ENCODE measurements at places on chromosomes 13 and 19.

GRCh38 chr13:30072818-30073186, 222.4 kb upstream of the UBL3 start:
- DNase-seq = no peak

GRCh38 chr19:47096721-47097120, 16.9 kb downstream of the ZC3H4 start:
- no peak for DNase-seq

DNA sequence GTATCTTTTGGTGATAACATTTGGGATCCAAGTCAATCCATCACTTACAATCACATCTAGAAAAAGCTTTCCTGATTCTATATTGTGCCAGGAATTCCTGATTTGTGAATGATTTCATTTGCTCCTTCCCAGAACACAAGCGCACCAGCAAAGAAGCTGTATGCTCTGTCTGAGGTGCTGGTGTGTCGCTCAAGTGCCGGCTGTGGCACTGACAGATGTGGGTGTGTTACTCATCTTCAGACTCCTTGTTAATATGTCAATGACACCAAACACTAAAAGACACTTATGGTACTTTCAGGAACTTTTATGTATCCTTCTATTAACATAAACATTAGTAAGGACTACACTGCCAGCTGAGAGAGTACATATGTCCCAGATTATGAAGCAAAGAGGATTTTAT, 429.1 kb downstream of the ITGBL1 start:
- no peak for DNase-seq

- DNase-seq = no peak
Observed at GRCh38 chr13:22039961-22040360, 369.1 kb downstream of the FGF9 start.

- DNase-seq = no peak
Observed at GRCh38 chr19:6333439-6333838, at the start of gene ACER1. ACER1 (minus strand) TSS chr19:6333612; CDS start chr19:6333551, 61 bp downstream.

Measured in GM06990 (cell line).